ENCODE measurements at places on chromosomes 16 and 17. TPM values are rescaled to one million over a fixed set of nuclear protein-coding genes. Genes with fewer than 3 reads are reported as not detected.

The HNF1B gene
- polyA plus RNA-seq: 0.03 TPM

The AATF gene
- 68.2 TPM for polyA plus RNA-seq

The SPG7 gene
- 250 TPM for polyA plus RNA-seq

The EVPLL gene
- polyA plus RNA-seq: not detected

The HBA1 gene
- 18.2 TPM for polyA plus RNA-seq

The PRSS27 gene
- polyA plus RNA-seq: not detected

The NPB gene
- 0.57 TPM for polyA plus RNA-seq

The RNU2-1 gene
- polyA plus RNA-seq: not detected

The PTX4 gene
- not detected for polyA plus RNA-seq

The ZNF232 gene
- polyA plus RNA-seq: 7.1 TPM

The RPUSD1 gene
- 1.1 TPM for polyA plus RNA-seq

The KRT24 gene
- polyA plus RNA-seq: 0.10 TPM

The KRTAP3-3 gene
- polyA plus RNA-seq: not detected

The GNGT2 gene
- 6.5 TPM for polyA plus RNA-seq

The CCL4L2 gene
- 2.2 TPM for polyA plus RNA-seq

The PMP22 gene
- 17.1 TPM for polyA plus RNA-seq

The PRRT2 gene
- 0.97 TPM for polyA plus RNA-seq

The CRHR1 gene
- not detected for polyA plus RNA-seq

The MYO15A gene
- 3.5 TPM for polyA plus RNA-seq

The NHLRC4 gene
- polyA plus RNA-seq: 3.3 TPM

The TEDC2 gene
- polyA plus RNA-seq: 0.98 TPM

The CLEC19A gene
- polyA plus RNA-seq: not detected

The TP53TG3C gene
- polyA plus RNA-seq: not detected

The CMIP gene
- polyA plus RNA-seq: 49.0 TPM

The GRIN2C gene
- 6.1 TPM for polyA plus RNA-seq

The KAT8 gene
- polyA plus RNA-seq: 148 TPM

The CTRL gene
- polyA plus RNA-seq: 3.2 TPM

The RNF43 gene
- polyA plus RNA-seq: 9.8 TPM

The CLEC18C gene
- polyA plus RNA-seq: 2.0 TPM

The GPATCH8 gene
- polyA plus RNA-seq: 15.5 TPM

The KRT40 gene
- not detected for polyA plus RNA-seq

The AANAT gene
- 0.30 TPM for polyA plus RNA-seq

The PRSS53 gene
- 3.1 TPM for polyA plus RNA-seq

The SEPHS2 gene
- polyA plus RNA-seq: 54.5 TPM
